ENCODE measurements at places on chromosomes 16 and 17.

DNA sequence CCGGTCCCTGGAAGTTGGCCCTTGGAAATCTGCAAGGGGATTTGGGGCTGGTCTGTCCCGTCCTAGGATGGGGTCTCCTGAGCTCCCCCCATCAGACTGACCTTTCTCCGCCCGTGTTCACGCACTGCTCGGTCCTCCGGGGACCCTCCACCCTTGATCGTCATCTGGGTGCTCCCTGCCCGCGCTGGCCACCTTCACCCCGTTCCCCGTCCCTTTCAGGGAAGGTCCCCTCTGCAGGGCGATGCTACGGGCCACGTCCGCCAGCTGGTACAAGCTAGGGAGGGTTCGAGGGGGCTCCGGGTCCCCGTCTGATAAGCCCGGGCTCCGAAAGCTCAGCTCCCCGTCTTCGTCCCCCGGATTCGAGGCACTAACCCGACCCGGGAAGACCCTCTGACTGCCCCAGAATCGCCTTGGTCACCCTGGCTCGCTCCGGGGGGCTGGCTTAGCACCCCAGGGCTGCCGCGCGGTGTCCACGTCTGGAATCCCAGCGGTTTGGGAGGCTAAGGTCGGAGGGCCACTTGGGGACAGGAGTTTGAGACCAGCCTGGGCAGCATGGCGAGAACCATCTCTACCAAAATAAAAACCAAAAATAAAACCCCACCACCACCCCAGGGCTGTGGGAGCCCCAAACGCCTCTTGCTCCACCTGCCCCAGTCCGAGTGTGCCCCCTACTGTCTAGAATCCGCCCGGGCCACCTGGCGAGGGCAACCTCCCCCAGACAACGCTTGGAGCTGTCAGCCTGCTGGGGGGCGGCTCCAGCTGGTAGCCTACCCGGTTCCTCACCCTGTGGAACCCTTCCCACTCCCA, 1.1 kb upstream of the SLC43A2 start:
- DNase-seq, result peak; percentile 44

DNA sequence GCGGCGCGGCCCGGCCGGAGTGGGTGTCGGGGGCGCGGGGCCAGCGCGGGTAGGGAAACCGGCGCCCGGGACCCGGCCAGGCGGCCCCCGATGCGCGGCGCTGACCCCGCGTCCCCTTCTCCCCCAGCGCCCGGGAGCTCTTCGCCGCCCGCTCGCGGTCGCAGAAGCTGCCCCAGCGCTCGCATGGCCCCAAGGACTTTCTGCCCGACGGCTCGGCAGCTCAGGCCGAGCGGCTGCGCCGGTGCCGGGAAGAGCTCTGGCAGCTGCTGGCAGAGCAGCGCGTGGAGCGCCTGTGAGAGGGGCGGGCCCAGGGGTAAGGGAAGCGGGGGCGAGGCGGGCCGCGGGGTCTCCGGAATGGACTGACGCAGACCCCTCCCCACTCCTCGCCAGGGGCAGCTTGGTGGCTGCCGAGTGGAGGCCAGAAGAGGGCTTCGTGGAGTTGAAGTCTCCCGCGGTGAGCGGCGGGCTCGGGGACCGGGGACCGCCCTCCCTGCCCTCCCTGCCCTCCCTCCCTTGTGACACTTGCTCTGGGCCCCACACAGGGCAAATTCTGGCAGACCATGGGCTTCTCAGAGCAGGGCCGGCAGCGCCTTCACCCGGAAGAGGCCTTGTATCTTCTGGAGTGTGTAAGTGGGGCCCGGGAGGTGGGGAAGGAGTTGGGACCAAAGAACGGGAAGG, 430 bp downstream of the TSEN54 start:
- no peak for DNase-seq

DNA sequence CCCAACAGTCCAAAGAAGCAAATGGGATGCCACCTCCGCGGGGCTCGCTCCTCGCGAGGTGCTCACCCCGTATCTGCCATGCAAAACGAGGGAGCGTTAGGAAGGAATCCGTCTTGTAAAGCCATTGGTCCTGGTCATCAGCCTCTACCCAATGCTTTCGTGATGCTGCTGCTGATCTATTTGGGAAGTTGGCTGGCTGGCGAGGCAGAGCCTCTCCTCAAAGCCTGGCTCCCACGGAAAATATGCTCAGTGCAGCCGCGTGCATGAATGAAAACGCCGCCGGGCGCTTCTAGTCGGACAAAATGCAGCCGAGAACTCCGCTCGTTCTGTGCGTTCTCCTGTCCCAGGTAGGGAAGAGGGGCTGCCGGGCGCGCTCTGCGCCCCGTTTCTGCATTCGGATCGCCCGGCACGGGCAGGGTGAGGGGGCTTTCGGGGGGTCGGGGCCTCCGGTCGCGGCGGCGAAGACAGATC, at the start of gene CDH13:
TSS of gene CDH13 (plus strand) at position 179 of the 471 bp plus-strand sequence.
- DNase-seq, result no peak

GRCh38 chr17:14407541-14407940, 106.7 kb downstream of the HS3ST3B1 start:
- no peak for DNase-seq

GRCh38 chr17:17792551-17793377, 44.0 kb downstream of the SREBF1 start:
- no peak for DNase-seq

DNA sequence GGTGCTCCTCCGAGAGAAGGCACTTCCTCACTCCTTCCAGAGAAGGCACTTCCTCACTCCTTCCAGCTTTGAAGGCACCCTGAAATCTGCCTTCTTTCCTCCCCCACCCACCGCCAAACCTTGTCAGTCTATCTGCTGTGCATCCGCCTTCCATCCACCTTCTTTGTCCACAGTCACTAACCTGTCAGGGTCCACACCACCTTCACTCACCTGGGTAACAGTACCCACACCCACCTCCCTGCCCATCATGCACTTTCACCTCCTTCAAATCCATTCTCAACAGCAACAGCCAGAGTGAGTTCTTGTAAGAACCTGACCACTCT, 5.2 kb downstream of the CCDC102A start:
- DNase-seq, result peak; percentile 28

- no peak for DNase-seq
Measured at GRCh38 chr17:41583137-41584127, 3.3 kb downstream of the KRT14 start.

GRCh38 chr16:3819746-3820724, 60.5 kb downstream of the CREBBP start:
- DNase-seq, result no peak

- no peak for DNase-seq
Measured at GRCh38 chr17:57782647-57783337, 37.7 kb upstream of the CCDC182 start.

DNA sequence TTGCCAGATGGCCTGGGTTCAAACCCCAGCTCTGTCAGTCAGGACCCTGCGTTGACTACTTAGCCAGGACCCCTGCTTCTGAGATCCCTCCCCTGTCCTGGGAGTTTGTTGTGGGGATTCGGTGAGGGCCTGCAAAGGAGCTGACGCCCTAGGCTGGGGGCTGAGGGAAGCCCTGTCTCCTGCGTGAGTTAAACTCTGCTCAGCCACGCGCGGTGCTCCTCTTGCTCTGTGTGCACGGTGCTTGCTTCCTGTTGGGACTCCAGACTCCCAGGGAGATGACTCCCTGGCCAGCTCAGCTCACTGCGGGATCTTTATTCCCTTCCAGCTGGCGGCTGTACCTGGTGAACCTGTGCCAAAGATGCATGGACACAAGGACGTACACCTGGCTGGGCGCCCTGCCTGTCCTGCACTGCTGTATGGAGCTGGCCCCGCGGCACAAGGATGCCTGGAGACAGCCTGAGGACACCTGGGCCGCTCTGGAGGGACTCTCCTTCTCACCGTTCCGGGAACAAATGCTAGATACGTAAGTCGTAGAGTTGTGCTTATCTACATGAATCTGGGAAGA, 37.4 kb downstream of the RNF213 start:
- DNase-seq, result no peak

DNA sequence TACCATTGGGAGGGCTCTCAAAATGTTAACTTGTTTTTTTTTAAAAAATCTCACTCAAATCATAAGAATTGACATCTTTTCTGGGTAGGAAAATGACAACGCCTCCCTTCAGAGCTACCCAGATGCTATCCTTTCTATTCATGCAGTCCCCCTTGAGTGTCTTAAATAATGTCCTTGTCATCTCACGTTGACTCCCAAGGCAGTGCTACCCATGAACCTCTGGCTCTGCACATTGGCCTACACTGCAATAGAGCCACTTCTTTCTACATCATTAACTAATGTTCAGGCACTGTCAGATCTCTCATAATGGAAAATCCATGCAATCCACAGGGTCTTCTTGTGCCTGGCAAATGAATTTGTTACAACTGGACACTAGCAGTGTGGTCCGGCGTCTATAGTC, 569.8 kb upstream of the ZFHX3 start:
- no peak for DNase-seq
